Cardiac muscle cell (in vitro differentiated cells and primary cell): ENCODE measurements at places on chromosomes 3 and 15. TPM values are rescaled to one million over a fixed set of nuclear protein-coding genes. Genes with fewer than 3 reads are reported as not detected.

LIPH gene
- total RNA-seq, result 1.1 and 2.3 TPM in 2 replicates

SENP7 gene
- total RNA-seq, result 12.2 and 18.9 TPM in 2 replicates

UCN2 gene
- 0.81 and 1.1 TPM in 2 replicates for total RNA-seq

ANXA2 gene
- 90.2 and 217 TPM in 2 replicates for total RNA-seq

MESP2 gene
- 0.32 and 2.4 TPM in 2 replicates for total RNA-seq

SNAP23 gene
- 13.3 and 30.2 TPM in 2 replicates for total RNA-seq

PLA2G4D gene
- 0.03 TPM in 1 of 2 replicates, not detected in the other for total RNA-seq

MAPKAPK3 gene
- 88.2 and 94.7 TPM in 2 replicates for total RNA-seq

LTF gene
- total RNA-seq, result not detected in 2 replicates

DNA sequence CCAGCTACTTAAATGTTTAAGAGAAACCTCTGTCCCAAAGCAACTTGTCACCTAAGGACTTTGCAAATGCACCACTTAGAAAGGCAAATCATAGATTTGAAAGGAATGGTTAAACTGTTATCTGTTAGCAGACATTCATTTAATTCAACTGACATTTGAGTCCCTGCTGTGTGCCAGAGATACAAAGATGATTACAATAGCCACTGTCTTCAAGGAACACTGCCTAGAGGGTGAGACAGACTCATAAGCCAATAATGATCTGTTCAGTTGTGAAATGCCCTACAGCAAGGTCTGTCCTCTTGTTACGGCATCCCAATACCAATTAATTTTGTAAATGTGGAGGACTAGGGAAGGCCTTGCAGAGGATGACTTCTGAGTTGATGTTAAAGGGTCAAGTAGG lies 113.1 kb downstream of the ATG7 start:
- no peak for DNase-seq

DNA sequence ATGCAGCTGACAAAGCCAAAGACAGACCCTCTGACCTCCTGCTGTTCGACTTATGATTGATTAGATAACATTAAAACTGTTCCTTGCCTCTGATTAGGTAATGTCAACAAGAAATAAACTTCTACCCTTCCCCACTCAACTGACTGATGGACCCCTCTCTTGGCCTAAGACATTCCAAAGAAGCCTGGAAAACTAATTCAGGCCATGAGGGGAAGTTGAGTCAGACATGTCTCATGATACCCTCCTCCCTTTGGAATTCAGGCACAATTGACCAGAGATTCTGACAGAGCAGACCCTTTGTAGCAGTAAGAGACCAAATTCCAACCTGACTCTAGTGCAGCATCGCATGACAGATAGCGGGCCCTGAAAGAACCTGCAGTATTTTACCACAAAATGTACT lies 354.5 kb downstream of the OCA2 start:
- no peak for DNase-seq

DNA sequence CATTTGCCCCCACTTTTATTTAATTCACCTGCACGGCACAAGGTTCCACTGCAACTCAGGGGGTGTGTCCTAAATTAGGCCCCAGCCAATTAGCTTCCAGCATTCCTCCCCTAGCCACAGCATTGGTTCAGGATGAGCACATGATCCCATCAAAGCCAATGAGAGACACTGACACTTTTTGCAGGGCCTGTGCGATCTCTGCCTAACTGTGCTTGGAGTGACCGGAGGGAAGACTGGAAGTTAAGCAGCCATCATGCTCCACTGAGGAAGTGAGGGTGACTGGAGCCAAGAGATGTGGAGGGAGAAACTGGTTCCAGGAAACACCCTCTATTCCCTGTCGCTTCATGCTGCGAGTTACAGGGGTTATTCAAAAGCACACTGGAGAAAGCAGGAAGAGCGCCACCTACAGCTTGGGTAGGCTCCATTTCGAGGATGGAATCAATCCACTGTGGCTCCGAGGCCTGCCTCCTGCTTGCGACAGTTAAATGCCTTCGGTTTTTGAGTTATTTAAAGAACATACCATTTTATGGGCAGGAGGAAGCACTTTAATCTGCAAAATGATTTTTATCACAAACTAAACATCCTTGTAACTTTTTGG lies 122.2 kb upstream of the WNT5A start:
- no peak for DNase-seq

DNA sequence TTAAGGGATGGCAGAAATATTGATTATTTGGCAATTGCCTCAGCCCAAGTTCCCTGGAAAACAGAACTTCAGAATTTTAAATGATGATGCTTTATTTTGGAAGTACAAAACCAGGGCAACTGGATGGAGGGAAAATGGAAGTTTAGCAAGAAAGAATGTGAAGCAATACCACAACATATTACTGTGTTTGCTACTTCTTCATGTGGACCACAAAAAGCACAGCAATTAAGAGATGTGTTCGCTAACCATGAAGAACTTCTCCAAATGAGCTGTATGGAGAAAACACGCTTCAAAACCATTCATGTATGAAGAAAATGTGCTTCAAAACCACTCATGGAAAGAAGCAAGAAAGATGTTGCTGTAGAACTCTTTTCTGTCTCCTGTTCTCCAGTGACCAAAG lies 64.7 kb upstream of the ARL6 start:
- no peak for DNase-seq

DNA sequence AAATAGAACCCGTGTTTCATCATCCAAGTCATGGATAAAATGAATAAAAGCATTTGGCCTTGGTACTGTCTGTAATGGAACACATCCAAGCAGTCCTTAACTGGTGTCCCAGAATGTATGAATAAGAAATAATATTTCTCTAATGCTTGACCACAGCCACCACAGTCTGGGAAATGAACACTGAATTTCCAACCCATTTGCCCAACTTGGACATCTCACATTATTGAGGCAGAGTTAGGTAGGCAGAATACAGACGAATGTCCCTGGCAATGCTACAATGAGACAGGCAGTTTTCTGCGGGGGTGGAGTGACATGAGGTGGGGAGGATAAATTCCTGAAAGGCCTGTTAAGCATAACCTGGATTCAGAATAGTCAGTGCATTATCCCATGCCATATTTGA lies 245.7 kb downstream of the ZIC1 start:
- peak; percentile 27 for DNase-seq

DNA sequence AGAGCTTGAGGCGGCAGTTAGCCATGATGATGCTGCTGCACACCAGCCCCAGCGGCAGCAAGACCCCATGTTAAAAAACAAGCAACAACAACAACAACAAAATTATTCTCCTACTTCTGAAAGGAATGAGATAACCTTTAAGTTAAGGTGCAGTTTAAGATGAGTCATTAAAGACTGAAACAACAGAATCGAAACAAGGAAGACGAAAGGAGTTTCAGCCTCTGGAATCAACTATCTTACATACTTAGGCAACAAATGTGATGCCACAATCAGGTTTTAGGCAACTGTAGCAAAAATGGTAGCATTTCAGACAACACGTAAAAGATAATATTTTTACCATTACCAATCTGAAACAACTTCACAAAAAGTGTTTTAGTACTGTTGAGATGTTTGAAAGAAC lies 12.2 kb downstream of the SCAANT1 start:
- no peak for DNase-seq

DNA sequence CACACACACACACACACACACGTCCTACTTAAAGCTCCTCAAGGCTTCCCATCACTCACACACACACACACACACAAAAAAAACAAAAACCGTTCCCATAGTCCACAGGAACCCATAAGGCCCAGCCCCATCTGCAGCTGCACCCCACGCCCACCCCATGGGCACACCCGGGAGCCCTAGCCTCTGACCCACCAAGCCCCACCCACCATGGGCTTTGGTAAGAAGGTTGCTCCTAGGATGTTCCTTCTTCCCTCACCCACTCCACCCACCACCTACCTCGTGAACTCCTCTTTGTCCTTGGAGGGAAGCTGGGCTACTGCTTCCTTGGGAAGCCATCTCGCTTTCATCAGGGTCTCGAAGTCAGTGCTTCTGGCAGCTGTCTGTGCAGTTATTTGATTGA lies 115.1 kb downstream of the TPRA1 start:
- DNase-seq, result no peak

GRCh38 chr15:43845421-43845820 lies 18.6 kb downstream of the WDR76 start:
- DNase-seq, result no peak

GRCh38 chr3:32569540-32570420 lies 878 bp downstream of the DYNC1LI1 start:
- peak; percentile 79 for DNase-seq

DNA sequence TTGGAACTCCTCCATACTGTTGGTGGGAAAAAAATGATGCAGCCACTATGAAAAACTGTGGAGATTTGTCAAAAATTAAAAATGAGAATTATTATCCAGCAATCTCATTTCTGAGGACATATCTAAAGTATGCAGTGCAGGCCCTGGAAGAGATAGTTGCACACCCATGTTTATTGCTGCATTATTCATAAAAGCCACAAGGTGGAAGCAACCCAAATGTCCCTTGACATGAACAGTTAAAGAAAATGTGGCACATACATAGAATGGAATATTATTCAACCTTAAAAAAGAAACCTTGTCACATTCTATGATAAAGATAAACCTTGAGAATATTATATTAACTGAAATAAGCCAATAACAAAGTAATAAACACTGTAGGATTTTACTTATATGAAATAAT lies 80.9 kb upstream of the ARHGEF26 start:
- DNase-seq, result peak; percentile 35

- no peak for DNase-seq
Observed at GRCh38 chr15:40595219-40595618, 1.2 kb downstream of the KNL1 start.

DNA sequence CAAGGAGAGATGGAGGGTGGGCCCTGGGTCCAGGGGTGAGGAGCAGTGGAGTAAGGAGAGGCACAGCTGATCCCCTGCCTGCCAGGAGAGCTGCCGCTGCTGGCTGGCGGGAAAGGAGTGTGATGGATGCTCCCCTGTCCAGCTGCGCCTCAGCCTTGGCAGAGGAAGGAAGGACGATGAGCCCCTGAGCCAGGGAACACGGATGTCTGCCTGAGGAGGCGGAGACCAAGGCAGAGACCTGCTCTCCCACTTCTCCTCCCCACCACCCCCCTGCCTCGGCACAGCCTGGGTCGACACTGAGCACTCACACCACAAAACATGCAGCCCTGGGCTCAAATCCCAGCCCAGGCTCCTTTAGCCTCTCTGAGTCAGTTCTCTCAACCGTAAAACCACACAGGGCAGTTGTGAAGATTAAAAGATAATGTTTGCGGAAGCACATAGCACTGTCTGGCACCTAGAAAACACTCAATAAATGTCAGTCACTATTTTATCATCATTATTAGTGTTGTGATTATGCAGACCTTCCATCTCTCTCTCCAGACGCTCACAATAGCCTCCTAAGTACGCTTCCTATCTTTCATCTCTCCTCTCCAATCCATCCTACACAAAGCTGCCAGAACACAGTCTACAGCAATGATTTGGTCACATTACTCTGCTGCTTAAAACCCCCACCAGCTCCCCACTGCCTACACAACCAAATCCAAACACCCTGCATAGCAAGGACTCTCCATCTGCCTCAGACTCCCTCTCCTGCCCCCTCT lies 52.2 kb downstream of the SEMA5B start:
- peak; percentile 9 for DNase-seq

GRCh38 chr15:45646220-45646619 lies 11.4 kb downstream of the SQOR start:
- peak; percentile 48 for DNase-seq

DNA sequence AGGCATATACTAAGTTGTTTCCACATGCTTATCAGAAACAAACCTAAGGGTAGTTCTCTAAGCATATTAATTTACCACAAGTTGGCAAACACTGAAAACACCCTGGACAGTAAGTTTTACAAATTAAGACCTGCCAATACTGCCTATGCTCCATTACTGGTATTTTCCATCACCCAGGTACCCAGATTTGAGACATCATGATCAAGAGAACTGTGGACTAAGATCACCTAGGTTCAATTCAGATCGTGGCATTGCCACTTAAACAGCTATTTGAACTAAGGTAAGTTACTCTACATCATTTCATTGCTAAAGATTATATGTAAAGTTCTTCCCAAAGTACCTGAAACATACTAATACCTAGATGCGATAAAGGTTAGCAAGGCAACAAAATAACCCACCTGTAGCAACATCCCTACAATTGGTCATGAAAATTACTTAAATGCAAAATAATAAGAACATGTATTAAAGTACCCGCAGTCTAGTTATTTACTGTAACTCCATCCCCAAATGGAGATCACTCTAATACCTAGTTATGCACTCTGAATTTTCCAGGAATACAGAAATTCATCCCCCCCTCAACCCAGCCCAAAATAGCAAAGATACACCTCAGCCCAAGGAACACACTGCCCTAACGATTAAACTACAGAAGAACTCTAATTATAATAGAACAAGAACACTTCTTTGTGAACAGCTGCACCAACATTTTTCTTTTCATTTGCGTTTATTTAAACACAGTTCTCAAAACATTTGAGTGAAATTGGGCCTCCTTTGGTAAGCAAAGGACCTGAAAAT lies 21.6 kb downstream of the TRA2B start:
- DNase-seq, result no peak

DNA sequence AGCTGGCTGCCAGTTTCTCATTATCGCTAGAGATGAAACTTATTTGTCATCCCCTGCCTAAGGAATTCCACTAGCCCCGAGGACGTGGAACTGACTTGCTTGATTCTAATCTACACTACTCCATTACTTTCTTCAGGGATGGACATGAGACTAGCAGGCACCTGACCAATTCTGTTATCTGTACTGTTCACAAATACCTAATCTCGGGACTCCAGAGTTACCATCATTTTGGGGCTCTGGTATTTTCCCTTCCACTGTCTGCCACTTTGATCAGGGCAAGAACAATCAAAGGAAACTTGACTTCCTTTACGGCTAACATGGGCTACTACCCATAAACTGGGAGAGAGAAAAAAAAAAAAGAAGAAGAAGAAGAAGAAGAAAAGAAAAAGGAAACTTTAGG lies 27.8 kb downstream of the BMF start:
- no peak for DNase-seq

DNA sequence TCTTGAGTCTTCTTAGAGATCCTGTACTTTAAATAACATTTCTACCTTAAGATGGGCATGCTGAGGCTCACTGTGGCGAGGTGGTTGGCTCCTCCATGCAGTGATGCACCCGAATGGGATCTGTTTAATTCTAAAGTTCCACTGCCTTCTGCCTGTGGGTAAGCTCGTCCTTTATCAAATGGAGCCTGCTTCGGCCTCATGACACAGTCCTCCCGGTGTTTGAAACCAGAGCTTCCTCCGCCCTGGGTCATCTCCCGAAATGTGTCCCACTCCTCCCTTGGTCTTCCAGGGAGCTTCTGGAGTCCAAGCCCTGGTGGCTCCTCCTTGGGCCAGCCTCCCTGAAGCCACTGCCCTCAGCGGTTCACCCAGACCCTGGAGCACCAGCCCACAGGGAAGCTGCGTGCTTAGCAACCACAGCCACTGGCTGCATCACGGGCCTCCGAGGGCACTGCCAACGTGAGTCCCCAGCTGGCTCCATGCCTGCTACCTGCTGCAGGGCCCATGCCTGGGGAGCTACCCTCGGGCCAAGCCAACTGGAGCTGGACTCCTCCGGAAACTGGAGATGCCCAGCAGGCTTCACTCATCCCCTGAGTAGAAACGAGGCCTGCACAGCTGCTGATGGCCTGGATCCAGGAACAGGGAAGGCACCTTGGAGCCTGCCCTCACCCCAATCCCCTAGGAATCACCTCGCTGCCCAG lies 3.3 kb downstream of the RHCG start:
- no peak for DNase-seq

GRCh38 chr15:67834581-67835296 lies 5.1 kb downstream of the RNU6-1 start:
- no peak for DNase-seq
